MV-4-11 (cell line): ENCODE measurements at places on chromosomes 2 and 18.

DNA sequence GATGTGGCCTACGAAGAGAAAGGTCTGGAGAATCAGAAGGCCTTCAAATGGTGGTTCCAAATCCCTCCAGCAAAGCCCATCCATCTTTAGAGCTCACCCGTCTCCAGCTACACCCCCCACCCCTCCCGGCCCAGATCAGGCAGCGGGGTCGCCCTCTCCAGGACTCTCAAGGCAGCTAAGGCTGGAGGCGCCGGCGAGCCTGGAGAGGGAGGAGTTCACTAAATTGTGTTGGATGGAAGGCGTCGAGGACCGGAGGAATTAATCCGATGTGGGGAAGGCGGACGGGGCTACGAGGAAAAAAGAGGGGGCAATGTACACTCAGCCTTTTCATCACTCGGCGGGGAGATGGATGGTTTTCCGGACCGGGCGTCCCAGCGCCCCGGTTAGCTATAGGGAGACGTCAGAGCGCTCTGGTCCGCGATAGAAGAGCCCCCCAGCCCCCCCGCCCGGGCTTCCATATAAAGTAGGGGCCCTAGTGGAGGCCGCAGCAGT, at the start of gene GRP:
TSS of gene GRP (plus strand) at position 487 of the 492 bp plus-strand sequence. CDS start 108 bp downstream, outside the sequence.
- DNase-seq: no peak

DNA sequence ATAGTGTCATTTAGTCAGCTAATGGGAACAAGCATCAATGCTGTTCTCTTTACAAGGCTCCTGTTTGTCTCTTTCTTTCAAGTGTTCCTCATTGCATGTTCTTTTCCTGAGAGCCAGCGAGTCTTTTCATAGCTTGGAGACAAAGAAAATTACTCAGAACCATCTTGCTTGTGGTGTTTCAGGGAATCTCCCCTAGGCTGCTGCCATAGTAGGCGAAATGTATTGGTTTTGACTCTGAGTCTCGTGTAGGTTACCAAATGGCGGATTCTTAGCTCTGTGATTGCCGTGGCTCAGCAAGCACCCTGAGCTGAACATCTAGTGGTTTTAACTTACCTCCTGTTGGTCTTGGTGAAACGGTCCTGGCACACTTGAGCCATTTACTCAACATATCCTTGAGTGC, 68.7 kb downstream of the RHBDD1 start:
- no peak for DNase-seq

- DNase-seq: peak; percentile 56
Observed at GRCh38 chr2:234500394-234501006, 3.6 kb upstream of the ARL4C start.

DNA sequence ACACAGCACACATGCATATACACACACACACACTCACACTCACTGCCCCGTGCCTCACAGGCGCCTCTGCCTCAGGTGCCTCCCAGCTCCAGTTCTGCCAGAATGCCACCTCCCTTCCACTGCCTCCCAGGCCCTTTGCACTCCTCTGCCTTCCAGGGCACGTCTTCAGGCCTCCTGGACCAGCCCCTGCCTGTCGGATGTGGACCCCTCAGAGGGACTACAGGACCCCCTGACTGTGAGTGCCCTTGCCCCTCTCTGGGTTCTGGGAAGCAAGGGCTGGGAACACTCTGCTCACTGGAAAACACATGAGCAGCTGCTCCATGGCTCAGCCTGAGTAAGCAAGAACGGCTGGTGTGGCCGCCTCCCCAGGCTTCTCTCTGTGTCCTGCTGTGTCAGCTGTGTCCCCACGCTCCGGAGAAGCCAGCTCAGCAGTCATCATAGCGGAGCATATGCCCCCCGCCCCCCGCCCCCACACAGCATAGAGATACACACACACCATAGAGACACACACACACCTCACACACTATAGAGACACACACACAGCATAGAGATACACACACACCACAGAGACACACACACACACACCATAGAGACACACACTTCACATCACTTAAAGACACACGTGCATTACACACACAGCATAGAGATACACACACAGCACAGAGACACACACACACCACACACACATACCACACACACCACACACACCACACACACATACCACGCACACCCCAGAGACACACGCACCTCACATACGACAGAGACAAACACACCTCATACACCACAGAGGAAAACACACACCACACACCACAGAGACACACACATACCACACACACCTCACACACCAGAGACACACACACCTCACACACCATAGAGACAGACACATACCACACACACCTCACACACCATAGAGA, 271.3 kb downstream of the CYRIA start:
- no peak for DNase-seq

DNA sequence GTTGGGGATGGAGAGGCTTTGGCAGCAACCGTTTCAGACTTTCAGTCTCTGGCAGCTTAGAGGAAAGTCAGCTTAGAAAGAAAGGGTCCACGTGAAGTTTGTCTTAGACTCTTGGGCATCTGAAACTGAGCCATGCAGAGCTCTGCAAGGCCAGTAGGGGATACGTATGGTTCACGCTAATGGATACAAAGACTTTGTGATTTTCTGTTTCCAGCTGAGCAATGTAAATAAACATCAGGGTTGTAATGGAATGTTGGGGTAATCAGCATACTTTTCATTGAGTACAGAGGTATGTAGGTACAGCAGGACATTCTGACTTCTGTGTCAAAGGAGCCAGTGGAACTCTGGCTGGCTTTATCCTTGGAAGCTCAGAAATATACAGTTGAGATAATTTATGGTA, 31.0 kb downstream of the RALB start:
- no peak for DNase-seq

GRCh38 chr18:68734308-68734707, 19.4 kb upstream of the TMX3 start:
- peak; percentile 3 for DNase-seq

DNA sequence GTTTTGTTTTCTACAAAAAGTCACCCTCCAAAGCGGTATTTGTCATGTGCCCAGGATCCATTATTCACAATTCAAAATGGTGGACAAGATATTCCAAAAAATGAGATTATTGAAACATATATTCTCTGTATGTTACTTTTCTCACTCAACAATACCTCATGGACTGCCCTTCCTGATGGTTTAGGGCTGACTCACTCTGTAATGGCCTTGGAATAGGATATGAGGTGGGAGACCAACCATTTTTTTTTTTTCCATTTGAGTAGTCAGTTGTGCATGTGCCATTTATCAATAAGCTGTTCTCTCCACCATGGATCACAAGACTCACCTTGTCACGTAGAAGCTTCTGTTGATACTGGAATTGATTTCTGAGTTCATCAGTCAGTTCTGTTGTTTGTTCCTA, 64.5 kb downstream of the LYPD6 start:
- no peak for DNase-seq

GRCh38 chr2:162401871-162402270, 57.9 kb downstream of the GCA start:
- DNase-seq: no peak

- DNase-seq: peak; percentile 91
Observed at GRCh38 chr2:148614322-148615049, 30.1 kb upstream of the EPC2 start.

GRCh38 chr2:191322828-191323506, 77.8 kb downstream of the MYO1B start:
- DNase-seq: peak; percentile 73

GRCh38 chr2:58606799-58607198, 365.7 kb upstream of the FANCL start:
- no peak for DNase-seq

DNA sequence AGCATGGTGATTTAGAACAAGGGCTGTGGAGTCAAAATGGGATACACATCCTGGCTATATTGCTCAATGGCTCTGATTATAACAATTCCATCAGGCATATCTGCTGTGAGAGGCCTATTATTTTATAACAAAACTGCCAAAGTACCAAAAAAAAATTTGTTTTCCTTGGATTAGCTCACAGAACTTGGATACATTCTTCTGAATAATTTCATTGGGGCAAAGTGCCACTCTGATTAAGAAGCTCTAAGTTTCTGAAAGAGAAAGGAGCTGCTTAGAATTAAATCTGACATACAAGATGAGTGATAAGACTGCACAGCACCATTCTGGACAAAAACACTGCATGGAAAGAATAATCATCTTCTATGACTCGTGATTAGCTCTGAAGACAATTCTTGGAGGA, 85.7 kb downstream of the SMC6 start:
- DNase-seq: no peak

DNA sequence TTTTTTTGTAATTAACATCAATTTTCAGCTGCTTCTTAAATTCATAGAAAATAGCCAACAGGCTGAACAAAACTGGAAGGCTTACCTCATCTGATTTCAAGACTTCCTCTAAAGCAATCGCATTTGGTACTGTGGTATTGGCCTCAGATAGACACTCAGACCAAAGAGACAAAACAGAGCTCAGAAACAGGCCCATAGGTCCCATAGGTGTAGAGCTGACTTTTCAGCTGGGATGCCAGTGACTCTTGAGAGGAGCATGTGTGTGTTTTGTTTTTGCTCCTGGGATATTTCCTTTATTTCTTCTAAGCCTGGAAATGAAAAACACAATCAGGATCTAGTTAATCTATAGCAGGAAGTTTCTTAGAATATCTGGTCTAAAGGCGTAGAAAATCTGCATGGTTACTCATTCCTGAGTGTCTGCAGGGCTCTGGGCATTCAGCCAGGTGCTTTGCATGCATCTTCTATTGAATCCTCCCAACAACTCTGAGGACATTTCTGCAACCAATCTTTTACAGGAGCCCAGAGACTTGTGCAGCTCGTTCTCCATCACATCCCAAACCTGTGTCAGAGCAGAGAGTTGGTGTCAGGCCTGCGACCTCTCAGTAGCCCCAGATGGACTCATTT, 190.8 kb downstream of the RTP5 start:
- no peak for DNase-seq

DNA sequence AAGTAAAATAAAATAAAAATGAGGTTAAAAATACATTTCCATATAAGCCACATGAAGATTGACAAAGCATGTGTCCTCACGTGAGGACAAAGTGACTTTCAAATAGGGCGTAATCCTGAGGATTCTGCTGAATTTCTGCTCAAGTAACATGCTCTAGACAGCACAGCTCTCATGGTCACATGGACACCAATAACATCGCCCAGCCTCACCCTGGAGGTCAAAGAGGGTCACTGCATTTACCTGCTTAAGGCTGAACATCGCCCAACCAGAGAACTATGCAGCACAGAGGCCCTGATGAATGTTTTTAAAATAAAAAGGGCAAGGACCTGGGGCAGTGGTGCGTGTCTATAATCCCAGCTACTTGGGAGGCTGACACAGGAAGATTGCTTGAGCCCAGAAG, 30.2 kb downstream of the TGFBRAP1 start:
- DNase-seq: no peak

- DNase-seq: no peak
Observed at GRCh38 chr18:24877066-24877465, 416.6 kb downstream of the HRH4 start.

GRCh38 chr2:74334931-74335333, 8.3 kb downstream of the SLC4A5 start:
- DNase-seq: peak; percentile 36

GRCh38 chr18:57715671-57716070, 87.4 kb downstream of the ATP8B1 start:
- no peak for DNase-seq

DNA sequence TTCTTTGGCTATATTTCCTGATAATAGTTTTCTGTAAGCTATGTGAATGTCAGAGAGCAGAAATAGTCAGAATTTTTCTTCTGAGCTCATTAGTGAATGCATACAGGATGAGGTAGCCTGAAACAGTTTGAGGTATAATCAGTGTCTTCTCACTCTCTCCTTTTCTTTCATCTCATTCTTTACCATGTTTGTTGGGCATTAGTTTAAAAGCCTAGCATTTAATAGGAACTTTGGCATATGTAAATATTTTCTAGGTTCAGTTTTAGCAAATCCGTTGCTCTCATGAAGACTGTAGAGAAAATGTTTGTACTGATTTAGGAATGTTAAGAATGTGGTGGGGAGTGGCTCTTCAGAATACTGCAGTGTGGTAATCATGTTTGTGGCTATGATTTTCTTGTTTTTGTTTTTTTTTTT, 119.4 kb downstream of the PARD3B start:
- DNase-seq: no peak

DNA sequence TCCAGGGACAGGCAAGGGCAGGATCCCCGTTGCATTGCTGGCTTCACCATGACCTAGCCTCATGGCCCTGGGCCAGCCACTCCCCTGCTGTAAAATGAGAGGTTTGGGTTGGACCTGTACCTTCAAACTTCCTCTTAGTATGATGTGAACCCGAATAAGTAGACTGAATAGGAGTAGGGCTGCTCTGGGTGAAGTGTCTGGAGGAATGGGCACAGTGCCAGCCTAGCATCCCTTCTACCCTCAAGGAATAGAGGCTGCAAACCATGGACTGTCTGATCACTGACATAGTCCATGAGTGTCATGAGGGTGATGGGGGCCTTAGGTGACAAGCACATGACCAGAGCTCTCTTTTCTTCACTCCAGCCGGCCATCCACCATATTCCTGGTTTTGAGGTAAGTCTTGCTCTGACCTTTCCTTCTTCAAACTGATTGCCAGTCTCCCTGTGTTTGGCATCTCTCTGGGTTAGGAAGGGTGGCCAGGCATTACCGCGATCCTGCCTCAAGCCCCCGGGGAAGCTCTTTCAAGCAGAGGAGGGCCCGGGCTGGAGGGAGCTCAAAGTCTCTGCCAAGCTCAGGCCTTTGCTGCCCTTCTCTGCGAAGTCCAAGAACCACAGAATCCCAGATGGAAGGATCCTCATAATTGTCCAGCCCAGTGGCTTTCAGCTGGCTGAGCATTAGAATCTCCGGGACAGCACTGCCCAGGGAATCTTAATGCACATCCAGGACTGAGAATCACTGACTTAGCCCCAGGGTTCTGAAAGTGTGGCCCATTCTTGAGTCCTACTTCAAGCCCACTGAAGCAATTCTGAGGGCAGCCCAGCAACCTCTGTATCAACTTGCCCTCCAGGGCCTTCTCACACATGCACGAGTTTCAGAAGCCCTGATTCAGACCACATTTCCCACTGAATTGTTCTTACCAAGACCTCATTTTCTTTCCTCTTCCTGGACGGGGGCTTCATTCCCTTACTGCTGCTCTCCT, 148.1 kb downstream of the DYSF start:
- DNase-seq: no peak

DNA sequence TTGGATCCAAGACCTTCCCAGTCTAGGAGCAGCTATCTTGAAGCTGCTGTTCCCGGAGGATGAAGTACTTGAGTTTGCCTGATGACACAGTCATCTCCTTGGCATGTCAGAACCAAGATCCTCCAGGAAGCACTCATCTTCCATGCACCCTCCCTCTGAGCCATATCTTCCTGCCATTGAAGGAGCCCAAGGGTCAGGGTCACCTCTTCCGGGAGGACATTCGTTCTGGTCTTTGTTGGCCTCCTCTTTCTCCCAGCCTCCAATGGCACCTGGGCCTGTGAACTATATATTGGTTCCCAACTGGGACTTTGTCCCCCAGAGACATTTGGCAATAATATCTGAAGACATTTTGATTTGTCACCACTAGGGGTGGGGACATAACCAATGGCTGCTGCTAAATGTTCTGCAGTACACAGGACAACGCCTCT, 4.2 kb upstream of the MYO7B start:
- DNase-seq: no peak

DNA sequence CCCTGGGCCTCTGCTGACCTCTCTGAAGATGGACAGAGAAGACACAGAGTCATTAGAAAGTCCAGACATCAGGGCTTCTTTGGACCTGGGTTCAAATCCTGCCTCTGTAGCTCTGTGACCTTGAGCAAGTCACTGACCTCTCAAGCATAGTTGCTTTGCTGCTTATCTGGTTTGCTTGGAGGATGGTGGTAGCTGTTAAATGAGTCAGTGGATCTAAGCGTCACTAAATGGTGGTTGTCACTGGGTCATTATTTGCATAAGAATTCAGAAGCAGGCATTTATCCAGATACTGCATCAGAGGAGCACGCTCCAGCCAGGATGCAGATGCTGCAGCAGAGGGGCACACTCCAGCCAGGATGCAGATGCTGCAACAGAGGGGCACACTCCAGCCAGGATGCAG, 229.2 kb downstream of the GLI2 start:
- DNase-seq: no peak
